ENCODE measurements at places on chromosomes 3 and 15.

DNA sequence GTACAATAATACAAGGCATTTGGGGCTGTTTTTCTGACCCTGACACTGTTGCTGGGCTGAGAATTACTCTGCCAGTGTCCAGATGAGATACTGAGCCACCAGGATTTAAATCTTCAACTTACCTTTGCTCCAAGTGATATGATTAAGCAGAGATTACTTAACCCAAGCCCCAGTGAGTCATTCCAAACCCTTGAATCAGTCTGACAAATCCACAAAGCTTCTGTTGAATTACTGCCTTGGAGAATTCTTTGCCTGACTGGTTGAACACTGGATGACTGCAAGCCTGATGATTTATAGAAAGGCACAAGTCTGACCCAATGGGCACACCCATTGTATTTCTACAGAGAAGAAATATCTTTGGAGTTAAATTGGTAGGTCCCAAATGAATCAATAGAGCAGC is 88.2 kb upstream of the TSC22D2 start:
- DNase-seq: no peak

GRCh38 chr3:195007766-195008165 is 263.2 kb downstream of the XXYLT1 start:
- DNase-seq: no peak

- DNase-seq: peak; percentile 83
Observed at GRCh38 chr3:157793745-157794144, 290.5 kb upstream of the VEPH1 start.

DNA sequence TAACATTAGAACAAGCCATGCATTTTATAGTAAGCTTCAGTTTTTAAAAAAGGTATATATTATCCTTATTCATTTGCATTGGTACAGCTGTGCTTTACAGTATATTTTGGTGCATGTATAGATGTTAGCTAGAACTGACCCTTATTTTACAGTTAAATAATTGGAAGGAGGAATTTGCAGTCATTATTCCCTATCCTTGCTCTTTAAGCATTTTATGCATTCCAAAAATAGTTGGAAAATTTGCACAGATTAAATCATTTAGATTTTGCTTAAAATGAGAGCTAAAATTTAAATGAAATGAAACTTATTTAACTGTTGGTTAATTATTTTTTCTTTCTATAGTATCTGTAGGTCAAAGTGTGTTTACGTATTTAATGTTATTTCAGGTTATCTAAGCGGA is 667.1 kb downstream of the NAALADL2 start:
- DNase-seq: no peak

All from left hindlimb (tissue), 1 donor.